Calu3 (cell line): ENCODE measurements at places on chromosomes 12 and 14. TPM values are rescaled to one million over a fixed set of nuclear protein-coding genes. Genes with fewer than 3 reads are reported as not detected.

Gene CALCOCO1
- 42.1 and 44.4 TPM in 2 replicates for total RNA-seq

Gene IL26
- total RNA-seq = not detected in 2 replicates

Gene GARIN6
- total RNA-seq = not detected in 2 replicates

Gene FAM181A
- not detected in 2 replicates for total RNA-seq
